WTC11 (cell line): ENCODE measurements at places on chromosomes 2 and 18.

- no peak for DNase-seq
These were observed 3.9 kb upstream of the DSEL start for GRCh38 chr18:67520351-67520921.

DNA sequence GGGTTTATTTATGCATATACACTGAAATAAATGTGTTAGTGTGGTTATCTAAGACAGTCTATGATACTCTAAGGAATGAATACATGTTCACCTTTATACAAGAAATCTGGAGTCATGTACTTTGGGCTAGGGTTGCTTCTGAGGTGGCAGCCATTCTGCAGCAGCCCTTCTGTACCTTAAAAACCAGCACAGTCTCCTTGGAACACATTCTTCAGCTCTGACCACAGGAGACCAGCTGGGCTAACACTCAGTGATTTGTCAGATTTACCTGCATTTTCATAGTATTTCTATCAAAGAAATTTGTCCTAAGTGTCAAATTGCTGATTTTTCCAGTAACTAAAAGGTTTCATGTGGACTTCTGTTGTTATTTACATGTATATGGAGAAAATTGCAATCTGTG lies 167.7 kb downstream of the CAMKMT start:
- DNase-seq = no peak

GRCh38 chr18:59353079-59353680 lies 5.9 kb downstream of the LMAN1 start:
- DNase-seq = no peak

- DNase-seq = no peak
These were observed 47.6 kb downstream of the CCBE1 start for GRCh38 chr18:59649591-59649990.

DNA sequence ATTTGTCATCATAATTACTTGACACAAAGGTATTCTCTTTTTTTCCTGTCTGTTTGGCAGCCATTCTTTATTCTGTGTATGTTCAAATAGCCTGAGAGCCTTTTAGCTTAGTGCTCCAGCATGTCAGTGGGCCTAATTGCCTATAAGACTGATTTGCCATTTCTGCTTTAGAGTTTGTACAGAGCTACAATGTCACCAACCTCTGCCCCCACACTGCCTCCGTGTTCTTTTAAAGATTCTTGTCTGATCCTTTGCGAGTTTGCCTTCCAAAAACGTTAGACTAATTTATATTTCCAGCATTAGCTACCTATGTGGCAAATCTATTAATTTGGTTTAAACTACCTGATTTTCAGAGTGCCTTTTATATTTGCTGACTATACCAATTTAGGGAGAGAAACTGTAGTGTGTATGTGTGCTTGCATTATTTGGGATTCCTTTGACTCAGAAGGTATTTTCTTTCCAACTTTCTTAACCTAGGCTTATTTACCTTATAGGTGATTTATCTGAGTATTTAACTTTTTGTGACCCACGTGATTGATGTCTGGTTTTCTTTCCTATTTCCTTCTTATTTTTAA lies 70.8 kb downstream of the FAM117B start:
- no peak for DNase-seq

DNA sequence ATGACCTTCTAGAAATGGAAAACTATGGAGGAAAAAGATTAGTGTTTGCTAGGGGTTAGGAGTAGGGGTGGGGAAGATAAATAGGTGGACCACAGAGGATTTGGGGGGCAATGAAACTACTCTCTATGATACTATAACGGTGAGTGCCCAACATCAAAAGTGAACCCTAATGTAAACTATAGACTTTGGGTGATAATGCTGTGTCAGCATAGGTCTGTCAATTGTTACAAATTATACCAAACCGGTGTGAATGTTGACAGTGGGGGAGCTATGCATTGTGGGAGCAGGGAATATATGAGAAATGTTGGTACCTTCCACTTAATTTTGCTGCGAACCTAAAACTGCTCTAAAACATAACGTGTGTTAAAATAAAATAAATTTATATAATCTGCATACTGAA lies 180.3 kb downstream of the ALK start:
- no peak for DNase-seq

- DNase-seq = peak; percentile 91
These were observed 14.6 kb upstream of the NFATC1 start for GRCh38 chr18:79380816-79381806.

DNA sequence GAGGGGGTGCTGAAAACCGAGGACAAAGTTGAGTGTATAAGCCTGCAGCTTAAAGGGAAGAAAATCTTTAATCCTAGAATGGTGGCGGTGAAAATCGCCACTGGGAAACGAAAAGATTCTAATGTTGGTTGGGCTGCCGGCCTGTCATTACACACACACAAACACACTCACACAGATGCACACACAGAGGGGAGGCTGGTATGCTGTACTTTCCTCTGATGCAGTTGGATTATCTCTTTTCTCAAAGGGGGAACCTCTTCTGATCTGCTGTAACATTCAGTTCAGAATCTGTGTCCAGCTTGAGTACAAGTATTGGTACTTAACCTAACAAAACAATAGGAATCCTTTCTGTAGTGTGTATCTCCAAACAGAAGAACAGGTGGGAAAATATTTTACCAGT lies 39.0 kb downstream of the ANXA4 start:
- DNase-seq = no peak

DNA sequence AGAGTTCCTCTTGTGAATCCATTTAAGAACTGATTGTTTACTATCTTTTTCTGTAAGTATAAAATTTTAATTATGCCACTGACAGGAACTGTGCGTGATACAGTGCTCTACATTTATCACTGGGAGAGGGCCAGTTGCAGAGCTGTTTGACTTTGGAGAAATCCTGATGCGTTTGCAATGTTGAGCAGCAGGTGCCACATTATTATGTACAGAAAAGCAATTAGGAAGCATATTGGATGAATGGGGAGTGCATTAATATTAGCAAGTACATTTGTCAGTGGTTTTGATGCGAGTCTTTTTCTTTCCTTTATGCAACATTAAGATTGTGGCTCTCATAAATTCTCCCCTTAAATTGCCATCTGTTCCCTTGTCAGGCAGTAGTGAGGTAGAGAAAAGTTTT lies 302.3 kb upstream of the FANCL start:
- no peak for DNase-seq

DNA sequence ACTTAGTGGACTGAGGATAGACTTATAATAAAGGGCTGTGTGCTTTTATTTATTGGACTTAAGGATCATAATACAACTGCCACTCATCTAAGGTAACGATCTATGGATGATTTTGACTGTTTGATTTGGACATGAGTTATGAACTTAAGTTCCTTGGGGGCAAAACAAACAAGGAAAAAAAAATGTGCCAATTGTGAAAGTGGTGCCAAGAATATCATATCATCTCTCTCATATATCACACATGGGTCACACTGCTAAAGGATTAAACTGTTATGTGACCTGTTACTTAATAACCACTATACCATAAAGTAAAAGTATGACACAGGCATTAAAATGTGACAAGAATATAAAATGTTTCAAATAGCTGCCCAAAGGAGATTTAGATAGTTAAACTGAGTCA lies 886.3 kb downstream of the ERBB4 start:
- DNase-seq = no peak

DNA sequence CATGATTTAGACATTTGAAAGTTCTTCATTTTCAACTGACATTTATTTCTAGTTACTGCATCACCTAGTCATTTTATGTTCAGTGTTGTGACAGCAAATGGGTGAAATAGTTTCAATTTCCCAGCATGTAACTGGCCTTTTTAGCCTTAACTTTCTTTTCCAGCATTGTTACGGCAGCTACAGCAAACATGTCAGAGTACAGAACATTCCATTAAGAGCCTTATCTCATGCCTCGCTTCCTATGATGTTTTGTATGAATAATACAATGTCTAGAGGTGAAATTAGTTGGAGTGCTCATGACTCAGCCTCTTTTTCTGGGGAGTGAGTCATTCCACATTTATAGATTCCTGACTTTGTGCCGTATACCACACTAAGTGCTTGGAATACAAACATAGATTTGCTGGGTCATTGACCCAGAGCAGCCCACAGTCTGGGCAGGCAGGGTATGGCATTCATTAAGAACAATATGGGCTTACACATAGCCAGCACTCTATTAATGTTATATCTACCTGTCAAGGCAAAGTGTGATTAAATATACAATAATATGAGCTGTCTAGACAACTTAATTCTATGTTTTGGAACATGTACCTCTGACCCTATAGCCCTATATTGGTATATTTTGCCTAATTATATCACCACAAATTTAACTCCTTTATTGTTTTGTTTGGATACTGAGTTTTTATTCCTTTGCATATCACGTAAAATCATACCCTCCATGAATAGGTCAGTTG lies 72.2 kb downstream of the MAP2 start:
- DNase-seq = no peak

DNA sequence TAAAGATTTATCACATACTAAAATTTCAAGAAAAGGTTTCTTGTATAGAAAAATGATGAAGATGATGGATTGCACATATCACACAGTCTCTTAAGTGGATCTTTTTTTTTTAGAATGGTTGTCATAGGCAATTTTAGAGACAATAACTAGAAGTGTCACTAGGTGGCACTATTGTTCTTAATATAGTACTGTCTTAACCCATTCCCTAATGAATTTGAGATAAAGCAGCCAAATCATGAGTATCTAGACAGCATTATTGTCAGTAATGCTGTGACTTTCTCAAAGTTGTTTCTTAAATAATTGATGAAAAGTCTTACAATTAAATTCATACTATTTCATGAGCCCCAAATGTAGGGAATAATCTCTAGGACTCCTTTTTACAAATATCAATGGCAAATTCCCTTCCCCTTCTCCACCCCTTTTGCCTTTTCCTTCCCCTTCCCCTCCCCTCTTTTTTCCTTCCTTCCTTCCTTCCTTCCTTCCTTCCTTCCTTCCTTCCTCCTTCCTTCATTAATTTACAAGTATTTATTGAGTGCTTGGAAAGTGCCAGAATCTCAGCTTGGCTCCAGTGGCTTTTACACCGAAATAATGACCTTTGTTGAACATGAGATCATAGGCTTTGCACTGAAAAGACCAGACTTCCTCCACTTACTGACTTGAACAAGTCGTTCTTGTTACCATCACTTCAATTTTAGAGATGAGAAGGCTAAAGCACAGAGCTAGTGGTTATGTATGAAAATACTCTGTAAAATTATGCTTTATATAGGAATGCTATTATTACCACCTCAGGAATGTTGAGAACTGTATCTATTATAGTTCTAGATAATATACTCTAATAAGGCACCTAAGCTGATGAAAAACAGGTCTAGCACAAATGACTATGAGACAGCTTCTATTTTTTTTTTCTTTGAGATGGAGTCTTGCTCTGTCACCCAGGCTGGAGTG lies 19.8 kb downstream of the MYL12B start:
- no peak for DNase-seq

DNA sequence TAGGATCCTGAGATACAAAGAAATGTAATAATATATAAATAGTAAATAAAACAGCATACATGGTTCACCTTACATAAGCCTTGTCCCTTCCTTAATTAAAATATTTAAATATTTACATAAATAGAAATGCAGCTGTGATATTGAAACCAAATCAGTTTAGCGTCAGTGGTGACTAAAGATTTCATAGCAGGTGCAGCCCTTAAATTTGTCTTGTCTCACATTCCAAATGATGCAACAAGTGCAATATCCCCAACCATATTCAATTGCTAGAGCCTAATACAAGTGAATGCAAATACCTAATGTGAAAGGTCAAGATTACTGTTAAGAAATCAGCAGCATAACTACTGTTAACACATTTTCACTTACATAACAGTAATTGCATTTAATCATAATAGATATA lies 539.5 kb downstream of the NYAP2 start:
- no peak for DNase-seq

GRCh38 chr2:84779781-84780180 lies 101.1 kb downstream of the TRABD2A start:
- no peak for DNase-seq
